Nucleus accumbens (tissue), 56 donors: ENCODE measurements at places on chromosomes 11 and 22.
A peak's percentile ranks its signal among the peaks of the same experiment; 100 is the strongest.

DNA sequence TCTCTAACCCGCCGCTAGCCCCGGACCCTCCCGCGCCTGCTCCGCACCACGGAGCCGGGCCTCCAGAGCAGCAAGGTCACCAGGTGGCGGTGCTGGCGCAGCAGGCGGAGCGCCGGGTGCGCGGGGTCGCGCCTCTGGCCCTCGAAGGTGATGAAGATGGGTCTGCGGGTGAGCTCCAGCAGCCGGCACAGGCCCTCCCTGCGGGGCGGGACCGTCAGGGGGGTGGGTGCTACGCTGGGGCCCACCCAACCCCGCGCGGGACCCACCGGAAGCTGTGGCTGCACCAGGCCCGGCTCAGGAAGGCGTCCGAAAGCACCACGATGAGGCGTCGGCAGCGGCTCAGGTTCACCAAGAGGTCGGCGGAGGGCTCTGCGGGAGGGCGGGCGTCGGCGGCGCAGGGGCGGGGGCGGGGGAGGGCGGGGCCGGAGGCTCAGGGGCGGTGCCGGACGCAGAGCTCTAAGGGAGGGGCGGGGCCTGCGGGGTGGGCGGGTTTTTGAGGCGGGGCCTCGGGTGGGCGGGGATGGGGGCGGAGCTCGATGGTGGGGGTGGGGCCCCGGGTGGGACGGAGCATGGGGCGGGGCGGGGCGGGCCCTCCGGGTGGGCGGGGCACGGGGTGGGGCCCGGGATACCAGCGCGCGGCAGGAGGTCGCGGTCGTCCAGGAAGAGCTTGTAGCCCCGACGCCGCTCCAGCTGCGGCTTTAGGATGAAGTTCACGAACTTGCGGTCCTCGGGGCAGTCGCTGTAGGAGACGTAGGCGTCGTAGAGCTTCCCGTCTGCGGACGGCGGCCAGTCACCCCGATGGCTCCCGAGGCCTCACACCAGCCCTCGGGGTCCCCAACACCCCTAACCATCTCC, 7.8 kb downstream of the SIGIRR start:
- DNase-seq, result peak; percentile 62

DNA sequence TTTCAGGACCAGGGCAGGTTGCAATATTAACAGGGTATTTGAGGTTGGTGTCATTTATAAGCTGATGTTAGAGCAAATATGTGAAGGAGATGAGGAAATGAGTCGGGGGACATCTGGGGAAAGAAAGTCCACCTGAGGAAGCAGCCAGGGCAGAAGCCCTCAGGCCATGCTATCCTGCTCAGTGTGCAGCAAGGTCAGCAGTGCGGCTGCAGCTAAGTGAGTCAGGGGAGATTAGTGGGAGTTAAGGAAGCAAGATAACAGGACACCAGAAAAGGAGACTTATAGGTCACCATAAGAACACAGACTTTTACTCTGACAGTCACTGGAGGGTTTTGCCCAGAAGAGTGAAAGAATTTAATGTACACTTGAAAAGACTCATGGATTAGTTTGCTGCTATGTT, 468.9 kb downstream of the NTM start:
- no peak for DNase-seq

GRCh38 chr11:73386016-73386415, 9.8 kb downstream of the RELT start:
- DNase-seq, result no peak

- no peak for DNase-seq
Measured at GRCh38 chr11:7098235-7098832, 9.5 kb downstream of the RBMXL2 start.

DNA sequence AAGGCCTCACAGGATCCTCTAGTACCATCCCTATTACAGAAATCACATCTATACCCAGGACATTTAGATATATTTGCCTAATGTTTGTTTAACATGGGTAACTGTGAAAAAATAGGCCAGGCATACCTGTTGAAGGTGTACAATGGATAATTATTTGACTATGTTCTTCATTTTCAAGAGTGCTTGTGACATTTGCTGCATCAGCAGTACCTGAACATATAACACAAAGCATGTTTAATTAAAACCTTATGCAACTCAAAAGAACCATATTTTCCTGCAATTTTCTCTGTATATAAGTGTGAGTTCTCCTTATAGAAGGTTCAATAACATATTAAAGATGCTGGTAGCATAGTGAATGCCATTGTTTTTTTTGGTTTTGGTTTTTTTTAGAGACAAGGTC, 8.5 kb upstream of the CCDC34 start:
- DNase-seq, result no peak

- no peak for DNase-seq
Measured at GRCh38 chr22:49305966-49306631, 521.6 kb downstream of the BRD1 start.

DNA sequence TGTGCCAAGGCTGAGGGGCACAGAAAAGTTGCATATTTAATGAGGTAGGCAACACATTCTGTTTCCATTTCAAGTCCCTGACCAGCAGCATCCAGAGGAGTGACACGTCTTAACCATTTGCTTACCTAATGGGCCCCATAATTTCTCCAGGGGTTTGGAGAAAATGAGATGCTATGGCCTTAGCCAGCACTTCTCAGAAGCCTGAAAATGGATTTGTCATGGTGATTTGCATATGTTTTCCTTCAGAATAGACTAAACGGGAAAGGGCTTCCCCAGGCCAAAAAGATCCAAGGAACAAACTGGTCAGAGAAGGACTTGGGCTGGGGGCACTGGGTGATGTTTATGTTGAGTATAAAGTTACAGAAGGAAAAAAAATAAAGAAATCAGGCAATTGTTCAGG, 16.7 kb downstream of the CSRP3 start:
- DNase-seq, result no peak

GRCh38 chr22:38276166-38276565, 3.4 kb upstream of the TMEM184B start:
- no peak for DNase-seq

DNA sequence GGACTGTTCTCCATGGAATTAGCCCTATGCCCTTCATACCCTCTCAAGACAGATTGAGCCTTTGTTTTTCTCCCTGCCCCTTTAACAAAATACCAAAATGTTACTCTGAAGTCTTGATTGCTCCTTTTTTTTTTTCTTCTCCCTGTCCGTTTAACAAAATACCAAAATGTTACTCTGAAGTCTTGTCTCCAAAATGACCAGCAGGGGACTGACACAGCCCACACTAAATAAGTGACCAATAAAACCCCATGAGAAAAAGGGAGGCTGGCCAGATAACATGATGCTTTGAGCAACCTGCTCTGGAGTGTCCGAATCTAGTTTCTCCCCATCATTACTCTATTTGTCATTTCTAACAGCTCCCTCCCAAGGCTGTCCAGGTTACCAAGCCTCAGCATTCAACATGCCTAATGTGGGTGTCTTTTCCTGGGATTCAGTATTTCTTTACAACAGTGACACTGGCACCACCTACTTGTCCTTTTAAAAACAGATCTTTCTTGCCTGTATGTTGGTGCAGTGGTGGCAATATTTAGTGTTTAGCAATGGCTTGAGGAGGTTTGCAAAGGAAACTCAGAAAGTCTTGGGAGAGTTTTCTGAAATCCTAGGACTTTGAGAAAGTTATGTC, 42.7 kb upstream of the SLC1A2 start:
- no peak for DNase-seq

- DNase-seq, result no peak
Measured at GRCh38 chr11:133895061-133895479, 49.8 kb upstream of the SPATA19 start.

DNA sequence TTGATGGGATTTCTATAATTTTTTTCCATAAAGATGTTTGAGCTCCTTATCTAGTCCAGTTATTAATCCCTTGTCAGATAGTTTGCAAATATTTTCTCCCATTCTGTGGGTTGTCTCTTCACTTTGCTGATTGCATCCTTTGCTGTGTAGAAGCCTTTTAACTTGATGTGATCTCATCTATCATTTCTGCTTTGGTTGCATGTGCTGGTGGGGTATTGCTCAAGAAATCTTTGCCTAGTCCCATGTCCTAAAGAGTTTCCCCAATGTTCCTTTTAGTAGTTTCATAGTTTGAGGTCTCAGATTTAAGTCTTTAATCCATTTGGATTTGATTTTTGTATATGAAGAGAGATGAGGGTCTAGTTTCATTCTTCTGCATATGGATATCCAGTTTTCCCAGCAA, 1.7 kb upstream of the IL2RB start:
- DNase-seq, result no peak

GRCh38 chr11:108495326-108495725, 2.9 kb downstream of the POGLUT3 start:
- no peak for DNase-seq

- DNase-seq, result no peak
Measured at GRCh38 chr22:20426259-20426615, 11.4 kb downstream of the SCARF2 start.

DNA sequence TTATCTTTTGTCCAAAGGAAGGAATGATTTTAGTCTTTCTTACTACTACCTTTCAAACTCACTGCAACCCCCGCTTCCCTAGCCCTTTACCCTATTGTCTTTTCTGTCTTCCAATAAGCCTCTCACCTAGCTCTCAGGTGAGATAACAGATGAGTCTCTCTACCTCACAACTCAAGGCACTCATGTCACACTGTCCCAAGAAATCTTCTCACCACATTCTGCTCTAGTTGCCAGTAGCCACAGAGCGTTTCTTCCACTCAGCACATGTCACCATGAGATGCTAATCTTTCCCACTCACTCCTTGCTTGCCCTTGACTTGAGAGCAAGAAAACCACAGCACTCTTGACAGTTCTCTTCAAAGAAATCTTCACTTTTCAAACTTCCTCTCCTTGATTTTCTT, 32.7 kb upstream of the TMEM41B start:
- DNase-seq, result no peak

GRCh38 chr11:78622666-78623065, 48.0 kb upstream of the NARS2 start:
- no peak for DNase-seq

- no peak for DNase-seq
Measured at GRCh38 chr22:44721213-44721612, 19.2 kb downstream of the PRR5 start.

DNA sequence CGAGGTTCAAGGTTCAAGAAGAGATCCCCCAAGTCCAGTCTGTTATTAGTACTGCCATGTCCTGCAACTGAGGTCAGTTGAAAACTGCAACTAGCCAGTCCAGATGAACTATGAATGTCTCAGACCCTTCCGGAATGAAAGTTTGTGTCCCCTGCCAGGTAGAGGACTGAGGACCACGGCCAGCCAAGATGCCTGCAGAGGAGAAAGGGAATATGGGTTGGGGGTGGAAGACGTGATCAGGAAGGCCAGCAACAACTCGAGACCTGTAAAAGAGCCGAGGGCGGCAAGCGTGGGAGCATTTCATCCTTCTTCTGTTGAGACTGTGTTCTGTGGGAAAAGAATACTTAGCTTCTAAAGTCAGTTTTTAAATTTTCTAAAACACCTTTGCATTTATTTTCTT, 572.4 kb upstream of the B3GAT1 start:
- DNase-seq, result no peak

DNA sequence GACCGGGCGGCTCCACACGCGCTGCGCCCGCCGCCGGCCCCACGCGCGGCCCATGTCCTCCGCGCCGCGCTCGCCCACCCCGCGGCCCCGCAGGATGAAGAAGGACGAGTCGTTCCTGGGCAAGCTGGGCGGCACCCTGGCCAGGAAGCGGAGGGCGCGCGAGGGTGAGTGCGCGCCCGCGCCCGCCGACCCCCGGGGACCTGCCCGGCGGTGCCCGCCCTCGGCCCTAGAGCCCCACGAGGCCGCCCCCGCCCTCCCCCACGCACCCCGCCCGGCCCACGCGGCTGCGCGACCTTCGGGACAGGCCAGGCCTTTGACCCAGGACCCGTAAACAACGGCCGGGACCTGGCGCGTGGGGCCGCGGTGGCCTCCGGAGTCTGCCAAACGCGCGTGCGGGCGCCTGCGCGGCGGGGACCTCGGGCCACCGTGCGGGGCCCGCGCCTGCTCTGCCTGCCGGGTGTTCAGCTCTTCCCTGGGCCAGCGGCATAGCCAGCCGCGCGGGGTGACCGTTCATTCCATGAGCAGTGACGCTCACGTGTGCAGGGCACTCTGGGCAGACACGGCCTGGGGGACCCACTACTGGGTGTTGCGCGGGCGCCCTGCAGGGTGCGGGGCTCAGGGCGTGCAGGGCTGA, at the start of gene PARVB:
TSS of gene PARVB (plus strand) at position 15 of the 634 bp plus-strand sequence. CDS start at position 53, 38 bp downstream.
- DNase-seq, result no peak

DNA sequence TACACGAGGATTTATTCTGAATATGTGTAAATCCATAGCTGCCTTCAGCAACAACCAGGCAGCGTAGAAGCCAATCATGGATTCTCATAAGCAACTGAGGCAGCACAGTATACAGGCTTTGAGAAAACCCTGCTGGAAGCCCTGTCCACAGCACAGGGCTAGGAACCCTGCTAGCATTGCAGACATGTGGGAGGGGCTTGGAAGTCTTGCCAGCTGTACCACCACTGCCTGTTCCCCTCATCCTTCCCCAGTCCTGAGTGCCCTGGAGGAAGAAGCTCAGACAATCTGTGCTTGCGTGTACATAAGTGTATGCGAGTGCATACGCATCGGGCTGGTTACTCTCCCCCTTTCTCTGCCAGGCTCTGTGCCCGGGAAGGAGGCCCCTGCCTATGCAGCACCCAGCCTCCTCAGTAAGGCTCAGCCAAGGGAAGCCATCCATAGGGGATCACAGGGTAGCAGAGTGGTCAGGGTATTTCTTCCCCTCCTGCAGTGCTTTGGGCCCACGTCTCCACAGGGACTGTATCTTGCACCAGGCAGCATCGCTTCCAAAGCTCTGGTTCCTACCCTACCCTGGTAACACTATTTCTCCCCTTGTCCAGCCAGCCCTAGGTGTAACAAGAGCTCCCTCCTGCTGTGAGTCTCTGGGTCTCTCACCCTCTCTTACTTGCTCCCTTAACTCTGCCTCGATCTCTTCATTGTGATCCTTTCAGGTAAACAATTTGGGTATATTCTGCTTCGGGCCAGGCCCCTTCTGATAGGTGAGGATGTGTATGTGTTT, 90.5 kb downstream of the GALNT18 start:
- DNase-seq, result no peak

- DNase-seq, result no peak
Measured at GRCh38 chr11:19512618-19513017, 200.0 kb upstream of the NAV2 start.

DNA sequence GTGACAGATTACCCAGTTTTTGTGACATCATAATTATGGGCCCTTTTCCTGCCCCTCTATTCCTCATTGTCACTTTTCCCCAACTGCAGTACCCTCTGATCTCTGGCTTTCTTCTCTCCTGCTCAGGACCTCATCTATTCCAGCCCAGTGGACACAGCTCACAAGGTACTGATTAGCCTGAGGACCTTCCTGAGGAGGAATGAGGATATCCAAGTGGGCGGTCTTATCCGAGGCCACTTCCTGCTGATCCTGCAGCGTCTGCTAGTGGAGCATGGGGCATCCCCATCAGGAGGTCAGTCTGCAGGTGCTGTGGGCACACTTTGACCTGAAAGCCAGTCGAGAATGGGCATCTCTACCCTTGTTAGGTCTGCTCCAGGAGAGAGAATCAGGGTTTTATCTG, 24.5 kb upstream of the CCDC134 start:
- no peak for DNase-seq

GRCh38 chr11:47327025-47327424, 25.5 kb downstream of the MYBPC3 start:
- DNase-seq, result no peak

GRCh38 chr11:890794-891540, 19.6 kb downstream of the CHID1 start:
- DNase-seq, result no peak
